IPS DF 6.9 (cell line): ENCODE measurements at places on chromosomes 11 and 22.
A peak's percentile ranks its signal among the peaks of the same experiment; 100 is the strongest.

GRCh38 chr11:119267645-119268044, 49.3 kb downstream of the MCAM start:
- no peak for DNase-seq

- no peak for DNase-seq
Measured at GRCh38 chr11:76587820-76588454, 82.6 kb downstream of the LRRC32 start.

- DNase-seq: no peak
Measured at GRCh38 chr11:33869481-33870422, 22.1 kb downstream of the LMO2 start.

DNA sequence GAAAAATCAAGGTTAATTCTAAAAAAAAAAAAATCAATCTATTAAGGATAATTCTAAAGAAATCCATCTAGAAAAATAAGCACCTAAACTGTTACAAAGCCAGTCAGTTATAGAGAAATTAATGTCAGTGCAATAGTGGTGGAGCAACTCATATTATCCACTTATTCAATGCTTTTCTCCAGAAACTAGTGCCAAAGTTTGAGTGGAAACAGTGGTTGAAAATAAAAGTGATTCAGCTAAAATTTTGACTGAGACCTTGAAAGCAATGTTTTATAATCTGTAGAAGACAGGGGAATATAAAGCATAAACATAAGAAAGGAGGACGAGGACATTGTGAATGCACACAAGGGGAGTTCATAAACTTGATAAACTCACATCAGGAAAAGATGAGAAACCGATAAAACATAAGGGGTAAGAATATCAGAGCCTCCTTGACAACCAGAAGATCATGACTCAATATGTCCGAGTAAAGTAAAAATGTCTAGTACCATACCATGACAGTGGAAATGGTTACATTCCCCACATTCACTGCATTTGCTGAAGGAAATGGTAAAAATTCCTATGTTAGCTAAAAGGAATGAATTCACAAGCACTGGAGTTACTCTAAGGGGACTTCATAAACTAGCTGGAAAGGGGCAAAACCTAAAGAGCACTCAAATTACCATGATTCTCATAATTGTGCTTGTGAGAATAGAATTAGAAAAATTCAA, 58.7 kb upstream of the SLC5A12 start:
- DNase-seq: no peak

DNA sequence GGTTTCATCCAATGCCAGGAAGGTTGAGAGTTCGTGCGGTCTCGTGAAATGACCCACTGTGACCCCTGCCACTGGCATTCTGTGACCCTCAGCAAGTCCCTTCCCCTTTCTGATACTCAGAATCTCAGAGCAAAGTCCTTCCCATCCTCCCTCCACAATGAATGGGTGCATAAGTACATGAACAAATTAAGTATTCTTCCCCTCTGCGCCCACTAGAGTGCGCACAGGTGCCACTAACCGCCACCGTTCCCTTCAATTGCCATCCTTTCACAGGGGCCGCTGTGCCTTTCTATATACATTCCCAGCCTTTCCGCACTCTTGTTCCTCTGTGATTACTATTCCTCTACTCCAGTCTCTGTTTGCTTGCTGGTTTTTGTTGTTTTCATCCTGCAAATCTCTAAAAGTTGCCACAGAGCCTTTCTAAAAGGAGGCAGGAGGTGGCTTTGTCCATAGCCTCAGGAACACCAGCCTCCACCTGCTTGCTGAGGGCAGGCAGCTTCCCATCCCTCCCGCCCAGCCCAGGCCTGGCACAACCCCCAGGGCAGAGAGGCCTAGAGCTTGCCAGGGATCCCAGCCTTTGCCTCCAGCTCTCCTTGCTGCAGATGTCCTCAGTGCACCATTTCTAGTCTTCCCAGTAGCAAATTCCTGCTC, 6.7 kb upstream of the AP1B1 start:
- DNase-seq: peak; percentile 77

DNA sequence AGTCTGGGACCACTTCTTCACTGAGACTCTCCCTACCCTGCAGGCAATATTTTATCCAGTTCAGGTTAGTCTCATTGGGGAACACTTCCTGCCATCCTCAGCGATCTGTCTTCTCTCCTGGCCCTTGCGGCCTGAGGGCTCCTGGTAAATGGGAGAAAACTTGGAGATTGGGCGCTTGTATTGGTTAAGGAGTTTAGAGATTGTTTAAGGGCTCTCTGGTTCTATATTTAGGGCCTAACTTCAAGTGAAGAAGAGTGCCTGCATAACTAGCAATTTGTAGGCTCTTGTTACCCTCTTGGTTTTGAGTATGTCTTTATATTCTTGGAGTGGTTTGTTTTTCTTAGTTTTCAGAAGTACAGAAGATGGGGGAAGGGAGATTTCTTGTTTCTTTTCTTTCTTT, 72.7 kb downstream of the TRAF6 start:
- DNase-seq: no peak

DNA sequence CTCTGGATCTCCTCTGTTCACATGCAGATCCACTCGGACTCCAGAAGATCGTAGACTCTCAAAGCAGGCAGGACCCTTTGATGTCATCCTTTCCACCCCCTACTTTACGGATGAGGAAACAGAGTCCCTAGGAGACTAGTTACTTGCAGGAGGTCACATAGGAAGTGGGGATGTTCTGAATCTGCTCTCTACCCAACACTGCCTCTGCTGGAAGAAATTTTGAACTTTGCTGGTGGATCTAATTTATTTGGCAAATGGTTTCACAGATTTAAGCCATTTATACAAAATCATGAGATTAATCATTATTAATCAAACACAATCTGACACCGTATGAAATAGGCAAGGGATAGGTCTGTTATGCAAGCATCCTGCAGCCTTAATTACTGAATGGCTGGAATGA, 55.0 kb upstream of the USP47 start:
- no peak for DNase-seq
